ENCODE measurements at places on chromosomes 12 and 14.

DNA sequence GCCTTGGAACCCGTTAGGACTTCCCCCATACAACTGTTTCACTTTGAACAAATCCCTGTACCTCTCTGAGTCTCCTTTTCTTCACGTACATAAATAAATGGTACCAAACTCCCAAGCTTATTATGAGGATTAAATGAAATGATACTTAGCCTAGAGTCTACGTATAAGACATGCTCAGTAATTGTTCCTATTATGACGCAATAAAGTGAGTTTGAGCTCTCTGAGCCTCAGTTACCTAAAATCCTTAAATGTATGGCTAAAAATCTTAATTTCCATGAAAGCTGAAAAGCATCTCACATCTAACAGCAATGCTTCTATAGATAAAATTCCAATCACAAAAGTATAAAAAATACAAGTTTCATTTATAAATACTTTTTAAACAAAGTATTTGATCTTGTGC lies 117.9 kb upstream of the TMEM233 start:
- DNase-seq: no peak

- DNase-seq: no peak
Observed at GRCh38 chr12:78096909-78097597, 266.4 kb downstream of the NAV3 start.

GRCh38 chr12:53949631-53950436 lies 4.9 kb upstream of the HOXC12 start:
- peak; percentile 31 for DNase-seq

- no peak for DNase-seq
Observed at GRCh38 chr12:101045486-101046464, 164.3 kb downstream of the SLC5A8 start.

DNA sequence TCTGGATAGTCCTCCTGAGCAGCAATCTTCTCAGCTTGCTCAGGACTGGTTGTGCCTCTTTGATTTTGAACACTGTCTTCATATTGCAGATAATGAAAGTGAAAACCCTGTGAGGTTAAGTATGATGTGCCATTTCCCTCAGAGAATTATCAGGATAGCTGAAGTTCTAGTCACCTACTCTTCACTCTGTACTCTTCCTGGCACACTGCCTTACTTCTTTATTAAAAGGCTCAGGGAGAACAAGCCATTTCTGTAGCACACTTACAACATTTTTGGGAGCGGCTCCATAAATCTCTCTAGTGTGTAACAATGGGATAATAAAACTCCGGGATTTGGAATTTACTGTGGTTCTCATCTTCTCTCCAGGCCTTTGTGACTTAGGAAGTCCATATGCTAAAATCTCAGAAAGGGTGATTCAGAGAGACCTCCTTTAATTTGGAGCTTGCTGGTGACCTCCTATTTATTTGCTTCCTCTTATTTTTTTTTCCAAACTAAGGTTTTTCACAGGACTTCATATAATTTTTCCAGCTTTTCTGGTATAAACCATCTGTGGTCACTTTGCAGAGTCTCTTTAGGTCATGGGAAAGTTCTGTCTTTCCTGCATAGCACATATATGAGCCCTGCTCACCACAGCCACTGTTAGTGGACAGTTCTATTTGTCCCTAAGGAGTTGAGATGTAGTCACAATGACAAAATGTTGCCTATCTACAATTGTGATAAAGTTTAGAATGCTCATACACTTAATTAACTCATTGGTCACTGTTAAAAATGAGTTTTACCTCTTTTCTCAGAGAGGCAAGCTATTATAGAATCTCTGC lies 53.5 kb upstream of the LDHB start:
- no peak for DNase-seq

GRCh38 chr12:76137606-76138005 lies 53.1 kb upstream of the NAP1L1 start:
- no peak for DNase-seq

DNA sequence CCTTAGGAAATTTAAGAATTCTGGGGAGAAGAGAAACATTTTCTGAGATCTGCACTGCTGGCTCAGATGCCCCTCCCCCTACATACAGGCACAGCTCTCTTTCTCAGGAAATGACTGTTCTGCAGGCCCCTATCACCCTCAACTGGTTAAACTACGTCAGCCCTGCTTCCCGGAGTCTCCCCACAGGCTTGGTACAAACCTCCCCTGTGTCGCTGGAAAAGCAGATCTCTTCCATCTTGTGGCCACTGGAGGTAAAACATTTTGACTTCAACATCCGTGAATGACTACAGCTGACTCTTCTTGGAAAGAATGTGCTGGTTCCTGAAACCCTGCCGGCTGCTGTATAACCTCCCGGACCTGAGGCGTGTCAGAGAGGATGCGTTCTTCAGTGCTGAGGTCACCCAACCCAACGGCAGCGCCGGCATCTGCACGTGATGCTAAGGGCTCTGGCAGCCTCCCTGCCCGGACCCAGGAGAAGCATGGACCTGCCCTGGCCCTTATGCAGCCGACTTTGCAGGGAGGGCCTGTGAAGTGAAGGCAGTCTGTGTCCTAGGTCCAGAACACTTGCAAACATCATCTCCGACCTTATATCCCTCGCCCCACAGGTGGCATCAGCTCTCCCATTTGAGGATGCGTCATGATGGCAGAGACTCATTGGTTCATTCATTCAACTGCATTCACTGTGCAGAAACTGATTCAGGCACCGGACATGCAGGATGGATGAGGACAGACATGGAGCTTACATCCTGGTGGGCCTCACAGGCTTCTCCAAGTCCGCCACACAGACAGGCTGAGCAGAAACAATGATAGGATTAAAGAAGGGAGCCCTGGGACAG lies 129.2 kb downstream of the GCH1 start:
- peak; percentile 82 for DNase-seq

DNA sequence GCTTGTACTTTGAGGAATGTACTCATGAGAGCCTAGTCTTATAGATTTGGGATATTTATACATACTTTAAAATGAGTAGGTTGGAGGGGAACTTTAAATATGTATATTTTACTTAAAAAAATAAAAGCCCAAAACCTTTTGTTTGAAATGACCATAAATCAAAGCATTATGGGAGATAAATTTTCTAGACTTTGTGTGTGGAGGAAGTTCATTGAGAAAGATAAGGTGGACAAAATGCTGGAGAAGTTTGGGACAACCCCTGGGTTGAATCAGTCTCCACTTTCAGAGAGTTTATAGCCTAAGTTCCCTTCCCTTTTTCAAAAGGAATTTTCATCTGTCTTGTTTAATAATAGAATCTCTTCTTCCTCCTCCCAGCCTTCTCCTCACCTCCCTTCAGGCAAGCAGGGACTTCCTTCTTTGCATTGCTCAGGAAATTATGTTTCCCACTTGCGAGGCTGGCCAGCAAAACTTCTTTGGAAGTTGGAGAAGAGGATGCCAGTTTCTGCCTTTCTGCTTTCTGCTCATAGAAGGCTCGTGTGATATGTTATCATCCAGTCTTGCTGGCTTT lies 54.2 kb downstream of the CHST11 start:
- DNase-seq: no peak

DNA sequence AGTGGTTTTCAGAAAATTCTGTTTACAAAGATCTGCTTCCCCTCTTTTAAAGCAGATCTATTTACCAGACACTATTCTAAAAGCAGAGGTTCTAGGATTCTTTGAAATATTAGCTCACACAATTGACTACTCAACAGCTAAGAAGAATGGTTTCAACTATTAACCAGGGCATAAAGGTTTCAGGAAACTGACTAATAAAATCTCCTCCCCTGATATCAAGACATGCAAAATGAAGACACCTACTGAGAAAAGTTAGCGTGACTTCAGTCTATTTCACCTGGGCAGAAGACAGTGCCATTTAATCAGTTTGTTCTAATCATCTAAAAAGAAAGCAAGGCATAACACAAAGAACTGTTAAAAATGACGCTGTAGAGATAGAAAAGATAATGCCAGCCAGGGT lies 22.2 kb downstream of the DAD1 start:
- no peak for DNase-seq

GRCh38 chr14:93132472-93133065 lies 16.8 kb upstream of the ITPK1 start:
- DNase-seq: peak; percentile 35

DNA sequence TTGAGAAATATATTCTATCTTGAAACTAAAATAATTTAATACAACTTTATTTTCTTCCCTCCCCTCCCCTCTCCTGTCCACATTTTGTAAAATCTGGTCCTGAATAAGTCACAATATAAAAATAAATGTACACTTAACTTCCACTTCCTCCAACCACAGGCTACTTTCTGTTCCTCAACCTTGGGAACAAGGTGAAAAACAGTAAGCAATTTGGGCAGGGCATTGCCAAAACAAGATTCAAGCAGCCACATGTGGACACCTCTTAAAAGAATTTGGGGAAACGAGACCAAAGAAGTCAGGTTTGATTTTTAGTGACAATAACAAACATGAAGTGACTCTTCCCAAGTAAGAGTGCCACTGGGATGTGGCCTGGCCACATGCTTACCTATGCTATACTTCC lies 115.7 kb downstream of the PTPRQ start:
- no peak for DNase-seq

- DNase-seq: no peak
Observed at GRCh38 chr12:34343345-34343744, 321.0 kb downstream of the ALG10 start.

- DNase-seq: no peak
Observed at GRCh38 chr12:42216737-42217136, 21.3 kb downstream of the YAF2 start.

DNA sequence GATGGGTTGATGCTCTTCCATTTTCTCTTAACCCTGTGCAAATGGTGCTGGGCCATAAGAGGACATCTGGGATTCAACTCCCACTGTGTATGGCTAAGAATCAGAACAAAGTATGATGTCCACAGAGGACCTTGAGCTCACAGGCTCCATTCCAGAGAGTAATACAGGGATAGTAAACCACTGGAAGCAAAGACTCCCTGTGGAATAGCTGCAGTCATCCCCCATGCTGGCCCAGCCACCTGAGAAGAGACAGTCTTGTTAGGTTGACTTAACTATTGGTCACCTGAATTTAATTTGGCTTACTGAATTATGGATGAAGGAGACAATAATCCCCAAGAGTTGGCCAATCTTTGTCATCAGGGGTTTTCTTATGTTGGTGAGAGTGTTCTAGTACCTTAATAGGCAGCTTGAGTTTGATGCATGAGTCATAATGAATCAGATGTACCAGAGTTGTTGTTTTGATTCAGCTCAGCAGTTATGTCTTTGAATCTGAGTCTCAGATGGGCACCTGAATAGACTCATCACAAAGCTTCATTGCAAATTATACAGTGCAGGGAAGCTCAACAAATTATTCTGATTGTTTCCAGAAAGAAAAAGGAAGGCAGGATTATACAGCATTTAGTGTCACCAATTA lies 122.7 kb downstream of the SSPN start:
- no peak for DNase-seq

DNA sequence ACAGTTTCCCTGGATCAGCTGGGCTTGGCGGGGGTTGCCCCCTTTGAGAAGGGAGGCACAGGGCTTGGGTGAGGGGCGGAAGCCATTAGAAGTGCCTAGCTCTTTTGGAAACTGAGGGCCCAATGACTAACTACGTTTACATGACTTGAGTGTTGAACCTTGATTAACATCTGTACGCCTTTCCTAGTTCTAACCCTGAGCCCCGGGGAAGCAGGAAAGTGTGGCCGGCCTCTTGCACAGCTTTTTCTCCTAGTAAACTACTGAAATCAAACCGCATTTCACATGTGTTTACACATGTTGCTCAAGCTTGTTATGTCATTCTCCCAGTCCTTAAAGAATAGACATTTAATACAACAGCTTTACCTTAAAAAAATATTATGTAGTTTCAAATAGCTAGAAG lies 1356.4 kb upstream of the TMEM132C start:
- DNase-seq: no peak

GRCh38 chr12:120693848-120694247 lies 6.9 kb downstream of the MLEC start:
- no peak for DNase-seq

DNA sequence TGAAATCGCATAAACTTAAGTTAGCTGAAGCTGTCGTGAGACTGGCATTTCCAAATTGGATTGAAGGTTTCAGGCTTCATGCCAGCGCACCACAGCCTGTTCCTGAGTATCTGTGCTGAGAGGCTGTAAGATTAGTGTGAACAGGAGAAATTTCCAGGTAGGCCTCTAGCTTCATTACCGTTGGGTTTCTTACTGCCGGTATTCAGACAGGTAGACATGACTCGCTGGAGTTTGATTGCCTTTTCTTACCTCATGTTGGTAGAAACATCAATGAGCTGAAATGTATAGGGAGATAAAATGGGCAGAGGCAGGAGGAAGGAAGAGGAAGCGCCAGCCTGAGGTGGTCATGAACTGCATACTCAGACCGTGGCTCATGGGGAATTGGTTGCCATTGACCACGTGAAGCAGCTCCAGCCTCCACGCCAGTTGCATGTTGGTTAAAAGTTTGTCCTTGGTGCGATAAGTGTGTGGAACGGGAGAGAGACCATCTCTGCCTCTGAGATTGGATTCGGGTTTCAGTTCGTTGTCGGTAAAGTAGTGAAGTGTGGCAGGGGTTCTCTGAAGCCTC lies 42.3 kb upstream of the MMP17 start:
- DNase-seq: no peak

DNA sequence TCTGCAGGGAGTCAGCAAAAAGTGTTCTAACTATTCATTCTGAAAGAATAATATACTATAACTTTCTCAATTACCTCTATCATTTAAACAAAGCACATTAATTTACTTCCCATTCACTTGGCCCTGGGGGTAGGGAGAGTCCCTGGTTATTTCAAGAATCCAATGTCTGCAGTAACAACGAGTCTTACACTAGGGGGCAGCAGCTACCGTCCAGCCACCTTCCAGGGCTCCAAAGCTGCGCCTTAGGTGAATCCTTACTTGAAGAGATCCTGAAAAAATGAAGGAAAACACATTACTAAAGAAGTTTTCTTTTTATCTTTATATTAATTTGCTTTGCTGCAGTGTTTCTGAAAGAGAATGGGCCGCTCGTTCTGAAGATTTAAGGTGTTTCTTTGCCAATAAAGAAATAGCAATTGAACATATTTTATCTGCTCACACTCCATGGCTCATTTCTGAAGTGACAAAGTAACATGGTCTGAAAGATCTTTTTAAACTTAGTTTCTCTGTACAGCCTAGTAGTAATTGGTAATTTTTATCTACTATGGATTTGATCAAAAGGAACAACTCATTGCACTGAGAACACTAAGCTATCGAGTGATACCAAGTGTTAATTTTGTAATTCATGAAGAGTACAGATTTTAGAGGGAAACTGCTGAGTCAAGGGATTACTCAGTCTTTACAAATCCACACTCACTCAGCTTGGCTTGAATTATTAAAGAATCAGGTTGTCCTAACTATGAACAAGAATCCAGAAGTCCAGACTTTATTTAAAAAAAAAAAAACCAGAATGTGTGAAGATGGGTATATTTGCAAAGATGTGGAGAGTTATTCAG lies 27.6 kb downstream of the BHLHE41 start:
- DNase-seq: peak; percentile 94

GRCh38 chr12:4153343-4153892 lies 120.1 kb upstream of the CCND2 start:
- DNase-seq: no peak

DNA sequence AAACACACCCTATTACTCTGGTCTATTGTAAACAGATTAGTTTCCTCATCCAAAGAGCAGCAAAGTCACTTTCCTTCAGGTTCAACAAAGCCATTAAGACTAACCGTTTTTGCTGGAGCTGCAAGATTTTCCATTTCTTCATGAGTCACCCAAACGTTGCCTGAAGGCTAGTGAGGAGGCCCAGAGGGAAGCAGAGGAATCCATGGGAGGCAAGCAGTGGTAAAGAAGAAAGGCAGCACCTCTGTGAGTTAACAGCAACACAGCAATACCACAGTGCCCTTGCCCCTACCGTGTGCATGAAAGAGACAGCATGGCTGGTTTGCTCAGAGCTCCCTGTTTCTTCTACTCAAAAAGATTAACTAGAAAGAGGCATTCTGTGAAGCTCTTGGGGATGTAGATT lies 206.3 kb downstream of the ACSS3 start:
- DNase-seq: no peak
